ENCODE measurements at places on chromosomes 12 and 14.

GRCh38 chr12:26250801-26251200, 55.4 kb downstream of the SSPN start:
- DNase-seq = no peak

GRCh38 chr14:64708148-64709004, 4.2 kb downstream of the PLEKHG3 start:
- no peak for DNase-seq

DNA sequence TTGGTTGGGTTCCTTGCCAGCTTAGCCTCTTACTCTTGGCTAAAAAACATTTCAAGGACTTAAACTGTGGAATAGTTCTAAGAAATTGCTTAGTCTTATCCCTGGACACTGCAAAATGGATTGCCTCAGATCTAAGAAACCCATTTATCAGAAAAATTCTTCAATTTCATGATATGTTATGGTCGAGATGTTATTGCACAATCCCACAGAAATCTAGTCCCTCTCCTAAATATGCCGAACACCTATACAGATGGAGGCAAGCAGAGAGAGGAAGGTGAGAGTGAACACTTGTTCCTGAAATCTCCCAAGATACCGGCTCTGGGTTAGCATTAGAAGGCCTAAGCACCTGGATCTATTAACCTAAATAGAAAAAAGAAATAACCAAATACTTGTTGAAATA, 267.2 kb downstream of the PAWR start:
- DNase-seq = no peak

GRCh38 chr14:77649326-77649725, 32.9 kb upstream of the SPTLC2 start:
- DNase-seq = no peak

GRCh38 chr12:75658286-75658685, 146.9 kb upstream of the KRR1 start:
- DNase-seq = no peak

DNA sequence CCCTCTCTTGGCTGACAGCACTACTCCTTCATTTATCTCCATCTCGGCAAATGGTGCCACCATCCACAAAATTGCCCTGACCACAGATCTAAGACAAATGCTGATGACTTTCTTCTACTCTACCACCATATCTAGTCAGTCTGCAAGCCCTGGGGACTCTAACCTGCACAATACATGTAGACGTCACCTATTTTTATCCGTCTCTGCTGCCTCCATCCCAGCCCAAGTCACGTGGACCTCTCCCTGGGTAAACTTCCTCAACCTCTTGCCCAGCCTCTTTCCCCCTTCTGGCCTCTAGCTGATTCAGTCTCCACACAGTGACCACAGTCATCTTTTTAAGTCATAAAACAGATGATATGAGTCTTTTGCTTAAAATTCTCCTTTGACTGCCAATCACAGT, 1203.0 kb downstream of the AACS start:
- DNase-seq = no peak
